ENCODE measurements at places on chromosomes 12 and 14.

DNA sequence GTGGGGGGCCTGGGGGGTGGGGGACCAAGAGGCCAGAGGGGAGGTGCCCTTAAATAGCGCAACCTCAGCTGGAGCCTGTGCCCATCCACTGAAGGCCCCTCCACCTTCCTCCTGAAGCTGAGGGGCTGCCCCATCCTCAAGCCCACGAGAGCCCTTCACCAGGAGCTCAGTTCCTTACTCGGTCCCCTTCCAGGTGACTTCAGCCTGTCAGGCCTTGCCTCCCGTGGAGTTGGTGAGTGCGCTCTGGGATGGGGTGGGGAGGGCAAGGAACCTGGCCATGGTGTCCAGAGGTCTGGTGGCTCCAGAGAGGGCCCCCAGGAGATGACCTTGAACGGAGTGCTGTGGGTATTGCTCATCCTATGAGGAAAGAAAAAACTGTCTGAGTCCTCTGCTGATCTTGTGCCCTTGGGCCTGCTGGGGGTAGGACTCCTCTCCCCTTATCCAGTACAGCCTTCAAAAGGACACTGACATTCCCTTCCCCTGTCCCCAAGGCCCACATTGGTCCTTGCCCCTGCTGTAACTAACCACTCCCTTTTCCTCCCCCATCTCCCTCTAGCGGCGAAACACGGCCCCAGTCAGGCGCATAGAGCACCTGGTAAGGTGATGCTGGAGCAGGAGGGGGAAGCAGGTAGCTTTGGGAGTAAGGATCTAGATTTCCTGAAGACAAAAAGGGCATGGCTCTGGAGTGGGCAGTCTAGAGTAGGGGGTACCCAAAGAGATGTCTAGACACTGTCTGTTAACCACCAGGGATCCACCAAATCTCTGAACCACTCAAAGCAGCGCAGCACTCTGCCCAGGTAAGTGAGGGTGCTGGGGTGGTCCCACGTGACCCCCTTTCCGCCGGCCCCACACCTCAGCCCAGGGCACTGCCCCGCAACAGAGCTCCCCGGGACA lies 3.6 kb downstream of the TNS2 start:
- DNase-seq, result peak; percentile 24

GRCh38 chr14:102487204-102487577 lies 22.4 kb downstream of the ANKRD9 start:
- no peak for DNase-seq

- DNase-seq, result no peak
Observed at GRCh38 chr14:36579001-36579555, 3.3 kb downstream of the NKX2-8 start.

DNA sequence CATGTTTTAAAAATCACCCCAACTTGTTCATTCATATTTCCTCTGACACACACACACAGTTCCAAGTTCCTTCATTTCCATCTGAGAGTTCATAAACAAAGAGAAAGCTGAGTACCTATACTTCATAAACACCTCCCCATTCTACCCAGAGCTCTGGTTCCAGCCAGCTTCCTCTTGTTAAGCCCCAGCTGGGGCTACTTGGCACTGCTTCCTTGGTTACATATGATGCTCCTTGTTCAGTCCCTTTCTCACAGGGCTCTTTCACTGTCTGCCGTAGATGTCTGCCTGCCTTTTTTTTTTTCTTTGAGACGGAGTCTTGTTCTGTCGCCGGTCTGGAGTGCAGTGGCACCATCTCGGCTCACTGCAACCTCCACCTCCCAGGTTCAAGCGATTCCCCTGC lies 77.5 kb downstream of the COX16 start:
- DNase-seq, result no peak

DNA sequence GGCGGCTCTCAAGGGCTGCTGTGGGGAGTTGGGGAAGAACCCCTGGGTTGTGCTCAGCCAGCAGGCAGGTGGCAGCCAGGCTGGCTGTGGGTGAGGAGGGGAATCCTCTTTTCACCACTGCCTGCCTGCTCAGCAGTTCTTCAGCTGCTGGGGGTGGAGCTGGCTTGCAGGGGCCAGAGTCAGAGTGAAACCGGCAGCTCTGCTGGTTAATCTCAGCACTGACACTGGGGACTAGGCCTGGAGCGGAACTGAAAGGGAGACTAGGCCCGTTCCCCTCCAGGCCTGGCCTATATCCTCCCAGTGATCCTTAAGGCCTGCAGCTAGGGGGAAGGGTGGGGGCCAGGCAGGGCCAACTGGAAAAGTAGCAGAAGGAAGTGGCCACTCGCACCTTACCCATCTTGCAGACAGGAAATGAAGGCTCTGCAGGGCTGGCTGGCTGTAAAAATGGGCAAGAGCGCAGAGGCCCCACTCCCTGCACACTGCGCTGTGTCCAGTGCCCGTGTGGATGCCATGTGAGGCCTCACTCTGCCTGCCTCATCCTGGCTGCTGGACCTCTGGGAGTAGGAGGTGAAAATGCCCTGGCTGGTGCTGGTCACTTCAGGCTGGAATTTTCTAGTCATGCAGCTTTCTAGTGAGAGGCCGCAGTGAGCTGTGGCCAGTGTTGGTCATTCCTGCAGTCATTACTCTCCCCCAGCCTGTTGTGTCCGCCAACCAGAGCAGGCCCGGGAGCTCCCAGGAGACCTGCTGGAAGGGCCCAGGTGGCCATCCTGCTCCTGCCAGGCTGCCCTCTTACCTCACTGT lies 39.4 kb downstream of the SH2B3 start:
- DNase-seq, result peak; percentile 53

- no peak for DNase-seq
Observed at GRCh38 chr12:26056335-26056734, 68.5 kb downstream of the BHLHE41 start.

DNA sequence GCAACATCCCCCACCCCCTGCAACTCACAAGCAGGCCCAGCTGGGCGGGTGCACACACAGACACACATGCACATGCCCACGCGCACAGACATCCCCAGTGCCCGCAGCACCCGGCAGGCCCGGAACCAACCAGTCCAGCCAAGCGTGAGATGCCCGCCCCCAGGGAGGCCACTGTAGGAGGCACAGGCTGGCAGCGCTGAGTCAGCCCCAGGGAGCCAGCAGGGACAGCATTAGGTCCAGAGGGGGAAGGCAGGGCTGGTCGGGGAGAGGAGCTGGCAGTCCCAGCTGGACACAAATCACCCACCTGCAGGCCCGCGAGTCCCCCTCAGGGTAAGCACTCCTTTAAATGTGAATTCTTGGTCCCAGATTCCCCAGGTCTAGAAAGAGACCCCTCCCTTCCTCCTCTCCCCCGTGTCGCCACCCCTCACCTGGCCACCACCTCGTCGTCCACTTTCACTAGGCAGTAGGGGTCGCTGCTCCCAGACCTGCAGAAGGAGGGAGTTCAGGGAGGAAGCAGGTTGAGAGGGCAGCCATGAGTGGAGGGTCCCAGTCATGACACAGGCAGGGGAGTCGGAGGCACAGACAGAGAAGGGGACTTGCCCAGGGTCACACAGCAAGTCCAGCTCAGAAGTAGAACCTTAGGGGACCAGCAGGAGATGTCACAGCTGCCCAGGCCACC lies 5.0 kb downstream of the RASAL1 start:
- DNase-seq, result no peak

DNA sequence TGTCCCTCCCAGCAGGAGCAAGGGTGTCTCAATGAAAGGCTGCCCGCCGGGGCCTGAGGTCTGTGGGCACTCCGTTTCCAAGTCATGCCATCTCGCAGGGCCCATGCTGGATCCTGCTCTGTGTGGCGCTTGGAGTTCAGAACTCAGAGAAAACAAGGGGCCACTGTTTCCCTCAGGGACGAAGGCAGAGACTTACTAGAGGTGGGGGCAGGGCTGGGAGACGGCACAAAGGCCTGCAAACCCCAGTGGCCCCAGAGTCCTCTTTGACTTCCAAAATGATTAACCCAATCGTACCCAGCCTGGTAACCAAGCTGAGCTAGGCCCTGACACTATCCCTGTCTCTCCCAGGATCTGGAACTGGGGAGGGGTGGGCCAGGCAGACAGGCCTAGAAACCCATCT lies 95.8 kb downstream of the ITPK1 start:
- DNase-seq, result no peak

DNA sequence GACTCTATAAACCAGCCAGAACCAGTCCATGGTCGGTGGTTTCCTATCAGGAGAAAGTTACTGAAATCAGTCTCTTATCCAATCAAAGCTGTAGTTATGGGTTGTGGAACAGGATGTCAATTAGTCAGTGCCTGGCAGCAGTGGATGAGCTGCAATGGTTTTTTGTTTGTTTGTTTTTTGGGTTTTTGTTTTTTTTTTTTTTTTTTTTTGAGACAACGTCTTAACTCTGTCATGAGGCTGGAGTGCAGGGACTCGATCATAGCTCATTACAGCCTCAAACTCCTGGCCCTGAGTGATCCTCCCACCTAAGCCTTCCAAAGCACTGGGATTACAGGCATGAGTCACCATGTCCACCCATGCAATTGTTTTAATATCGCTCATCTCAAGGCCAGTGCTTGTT lies 113.3 kb upstream of the CAND1 start:
- DNase-seq, result no peak

GRCh38 chr14:58151133-58152013 lies 640 bp downstream of the ARMH4 start:
- no peak for DNase-seq

DNA sequence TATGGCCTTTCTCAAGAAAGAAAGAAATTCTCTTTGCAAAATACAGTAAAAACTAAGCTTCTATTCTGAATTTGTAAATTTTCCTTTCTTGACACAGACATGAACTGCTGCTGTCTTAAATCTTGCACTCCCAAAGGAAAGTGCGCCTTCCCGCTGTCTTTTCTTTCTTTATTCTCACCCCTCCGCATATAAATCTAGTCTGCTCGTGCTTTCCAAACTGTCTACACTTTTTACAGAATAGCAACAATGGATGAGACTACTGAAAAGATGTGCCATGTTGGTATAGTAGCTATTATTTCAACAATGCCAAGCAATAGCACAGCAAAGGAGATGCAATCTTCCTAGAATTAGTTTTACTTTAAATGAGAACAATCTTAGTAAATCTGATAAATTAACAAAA lies 328.8 kb upstream of the PDE3A start:
- DNase-seq, result no peak

- no peak for DNase-seq
Observed at GRCh38 chr14:21038441-21039422, 3.4 kb upstream of the RNASE7 start.

- DNase-seq, result no peak
Observed at GRCh38 chr14:59631237-59631636, 54.6 kb upstream of the CCDC175 start.

- no peak for DNase-seq
Observed at GRCh38 chr12:104495786-104496185, 39.0 kb downstream of the CHST11 start.

DNA sequence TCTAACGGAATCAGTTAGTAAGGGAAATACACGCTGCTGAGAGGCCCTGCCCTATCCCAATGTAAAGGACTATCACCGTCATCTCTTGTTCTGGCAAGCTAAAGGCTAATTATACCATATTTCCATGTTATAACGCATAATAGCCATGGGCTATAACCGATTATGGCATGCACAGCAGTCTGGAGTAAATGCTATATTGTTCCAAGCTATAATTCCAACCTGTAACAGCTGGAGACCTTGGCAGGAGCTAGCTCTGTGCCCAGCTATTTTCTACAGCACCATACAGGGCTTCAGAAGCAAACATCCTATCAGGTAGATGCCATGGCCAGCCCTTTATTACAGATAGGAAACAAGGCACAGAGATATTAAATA lies 26.3 kb downstream of the SYNE3 start:
- DNase-seq, result no peak

DNA sequence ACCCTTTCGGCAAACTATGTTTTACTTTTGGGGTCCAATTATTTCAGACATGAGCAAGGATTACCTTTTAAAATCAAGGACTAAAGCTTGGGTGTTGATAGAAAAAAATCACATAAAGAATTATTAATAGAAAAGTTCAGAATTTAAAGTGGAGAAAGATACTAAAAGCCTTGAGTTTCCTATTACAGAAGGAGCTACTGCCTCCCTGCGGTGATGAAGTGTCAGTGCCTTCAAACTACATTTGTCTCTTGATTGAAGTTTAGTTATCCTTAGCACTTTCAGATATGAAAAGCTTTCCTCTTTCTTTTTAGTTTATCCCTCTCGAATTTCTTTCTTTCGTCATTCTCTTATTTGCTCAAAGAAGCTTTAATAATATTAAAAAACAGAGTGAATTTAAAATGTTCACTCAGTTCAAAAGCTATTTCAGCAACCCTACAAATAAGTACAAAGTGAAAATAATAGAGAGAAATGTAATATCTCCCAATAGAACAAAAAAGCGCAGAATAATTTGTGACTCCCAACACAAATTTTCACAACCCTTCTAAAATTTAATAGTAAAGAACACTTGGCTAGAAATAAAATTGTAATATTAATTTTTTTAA lies 87.6 kb downstream of the SEC23A start:
- no peak for DNase-seq

DNA sequence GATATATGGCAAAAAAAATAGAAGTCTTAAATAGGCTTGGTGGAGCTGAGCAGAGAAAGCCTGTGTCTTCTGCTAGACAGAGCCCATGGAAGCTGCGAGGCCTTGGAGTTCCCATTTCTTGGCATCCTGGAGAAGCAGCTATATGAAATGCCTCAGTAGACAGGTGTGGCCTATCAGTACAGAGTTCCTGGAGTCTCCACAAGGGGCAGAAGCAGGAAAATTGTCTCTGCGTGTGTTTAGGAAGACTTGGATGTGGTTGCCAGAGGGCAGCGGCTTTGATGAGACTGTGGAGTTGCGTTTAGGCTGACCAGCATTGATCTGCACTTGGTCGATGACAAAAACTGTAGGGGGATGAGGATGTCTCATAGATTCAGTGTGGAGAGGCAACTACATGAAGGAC lies 334.5 kb upstream of the SEL1L start:
- no peak for DNase-seq

- no peak for DNase-seq
Observed at GRCh38 chr12:48956279-48957140, 777 bp downstream of the ARF3 start.

GRCh38 chr12:108371801-108372344 lies 32.8 kb upstream of the CMKLR1 start:
- no peak for DNase-seq

- DNase-seq, result no peak
Observed at GRCh38 chr12:106157802-106158201, 19.0 kb upstream of the NUAK1 start.

DNA sequence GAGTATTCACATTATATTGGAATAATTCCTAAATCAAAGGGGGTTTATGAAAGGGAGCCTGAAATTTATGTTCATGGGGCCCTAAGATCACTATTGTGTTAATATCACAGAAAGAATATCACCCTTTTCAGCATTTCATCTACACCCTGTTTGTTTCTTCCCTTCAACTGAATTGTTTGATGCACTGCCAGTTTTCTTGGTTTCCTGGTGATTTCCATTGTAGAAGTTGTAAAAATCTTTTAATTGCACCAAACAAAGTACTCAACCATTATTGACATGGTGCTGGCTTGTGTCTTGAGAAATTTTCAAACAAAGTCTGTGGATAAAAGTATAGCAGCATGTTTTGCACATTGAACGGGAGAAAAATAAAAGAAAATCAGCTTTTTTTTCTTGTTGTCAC lies 154.8 kb upstream of the PRKD1 start:
- DNase-seq, result no peak

DNA sequence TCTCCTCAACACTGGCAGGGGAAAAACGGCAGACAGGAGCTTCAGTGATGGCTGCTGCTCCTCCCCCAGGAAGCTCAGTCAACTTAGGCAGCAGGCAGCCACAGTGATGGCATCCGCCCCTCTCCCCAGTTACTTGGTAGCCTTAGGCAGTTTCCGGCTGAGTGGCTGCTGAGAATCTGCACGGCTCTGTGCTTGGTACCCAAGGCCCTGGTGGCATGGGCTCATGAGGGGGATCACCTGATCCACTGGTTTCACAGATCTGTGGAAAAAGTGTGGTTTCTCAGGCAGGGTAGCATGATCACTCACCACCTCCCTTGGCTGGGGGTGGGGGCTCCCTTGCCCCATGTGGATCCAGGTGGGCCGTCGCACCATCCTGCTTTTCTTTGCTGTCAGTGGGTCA lies 244.6 kb upstream of the MDGA2 start:
- DNase-seq, result no peak

Data from stimulated activated CD4-positive, alpha-beta T cell treated with anti-CD3 and anti-CD28 coated beads, Interleukin-1b, Interleukin-23, amount 100 ng/mL, for 1 hour (primary cell).